ENCODE measurements at places on chromosomes 6 and 20. TPM values are rescaled to one million over a fixed set of nuclear protein-coding genes. Genes with fewer than 3 reads are reported as not detected.

DNA sequence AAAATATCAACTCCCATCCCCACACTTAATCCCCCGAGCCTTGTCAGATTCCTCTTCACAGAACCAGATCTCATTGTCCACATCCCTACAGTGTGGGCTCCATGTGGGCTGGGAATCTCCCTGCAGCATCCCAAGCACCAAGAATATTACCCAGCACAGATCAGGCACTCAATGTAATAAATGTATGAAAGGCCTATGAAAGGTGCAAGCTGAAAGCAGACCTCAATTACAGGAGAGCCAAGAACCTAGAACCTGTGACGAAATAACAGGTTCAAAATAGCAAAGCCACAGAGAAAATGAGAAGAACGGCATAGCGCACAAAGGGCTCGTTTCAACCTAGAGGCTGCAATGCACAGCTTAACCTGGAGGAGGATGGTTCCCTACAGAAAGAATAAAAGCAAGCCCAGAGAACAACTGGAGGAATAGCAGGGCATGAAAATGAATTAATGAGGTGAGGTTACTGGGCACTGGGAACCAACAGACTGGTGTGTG is 3.1 kb downstream of the SLC23A2 start:
- DNase-seq, result no peak

- no peak for DNase-seq
These were observed 51.4 kb upstream of the LGSN start for GRCh38 chr6:63371104-63371715.

GRCh38 chr20:38543014-38543906 is 37.7 kb upstream of the ADIG start:
- DNase-seq, result no peak

DNA sequence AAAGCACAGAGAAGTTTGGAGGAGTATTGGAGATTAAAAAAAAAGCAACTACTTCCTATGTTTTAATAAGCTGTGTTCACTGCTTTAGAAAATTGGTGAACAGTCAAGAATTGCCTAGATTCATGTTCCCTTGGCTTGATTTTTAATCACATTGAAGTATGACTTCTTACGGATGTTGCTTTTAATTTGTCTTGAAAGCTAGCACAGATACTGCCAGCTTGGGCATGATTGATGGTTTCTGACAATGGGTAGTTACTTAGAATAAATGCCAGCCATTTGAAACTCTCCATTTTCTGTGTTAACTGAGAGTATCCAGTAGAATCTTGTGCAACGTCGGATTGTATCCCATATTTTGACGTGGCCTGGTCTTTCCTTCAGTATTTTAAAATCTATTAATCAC is 178.0 kb downstream of the DTNBP1 start:
- no peak for DNase-seq

- DNase-seq, result no peak
These were observed 1514.8 kb upstream of the DEFB115 start for GRCh38 chr20:29742699-29743100.

DNA sequence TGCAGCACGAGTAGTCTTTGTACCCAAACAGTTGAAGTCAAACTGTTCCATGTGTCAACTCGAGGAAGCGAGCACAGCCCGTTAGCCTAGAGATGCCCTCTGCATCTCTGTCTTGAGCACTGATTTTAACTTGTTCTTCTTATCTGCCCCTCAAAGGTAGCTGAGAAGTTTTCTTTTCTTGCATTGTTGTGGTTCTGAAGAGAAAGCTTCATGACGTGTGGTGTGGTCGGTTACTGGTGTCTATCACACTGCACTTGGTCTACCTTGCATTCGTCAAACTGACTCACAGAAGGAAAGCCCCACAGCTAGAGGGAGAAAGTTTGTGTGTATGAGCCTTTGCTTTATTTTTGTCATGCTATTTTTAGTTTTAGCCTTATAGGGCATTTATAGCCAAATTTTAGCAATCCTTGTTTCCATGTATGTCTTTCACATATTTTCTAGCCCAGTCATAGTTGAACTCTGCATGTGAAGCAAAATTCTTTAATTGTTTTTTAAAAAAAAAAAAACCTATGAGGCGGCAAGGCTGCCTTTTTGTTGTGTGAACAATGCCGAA is 115.1 kb downstream of the JAG1 start:
- no peak for DNase-seq

GRCh38 chr6:4655196-4656025 is 120.8 kb upstream of the CDYL start:
- DNase-seq, result no peak

DNA sequence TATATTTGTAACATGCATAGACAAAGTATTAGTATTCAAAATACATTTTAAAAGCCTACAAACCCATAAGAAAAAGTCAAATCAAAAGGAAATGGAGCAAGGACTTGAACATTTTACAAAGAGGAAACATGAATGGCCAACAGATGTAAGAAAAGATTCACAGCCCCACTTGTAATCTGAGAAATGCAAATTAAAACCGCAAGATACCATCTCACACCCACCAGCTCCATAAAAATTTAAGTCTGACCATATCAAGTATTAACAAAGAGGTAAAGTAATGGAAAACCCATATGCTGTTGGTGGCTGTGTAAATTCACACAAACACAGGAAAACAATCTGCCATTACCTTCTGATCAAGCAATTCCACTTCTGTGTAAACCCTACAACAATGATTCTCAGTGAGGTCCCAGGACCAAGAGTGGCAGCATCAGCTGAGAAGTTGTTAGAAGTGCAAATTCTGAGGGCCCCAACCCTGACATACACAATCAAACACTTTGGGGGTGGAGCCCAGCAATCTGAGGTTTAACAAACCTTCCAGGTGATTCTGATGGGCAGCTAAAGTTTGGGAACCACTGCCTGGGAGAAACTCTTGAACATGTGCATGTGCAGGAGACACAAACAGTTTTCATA is 30.9 kb downstream of the BCL2L1 start:
- no peak for DNase-seq

GRCh38 chr20:47311967-47312681 is 44.4 kb downstream of the ZMYND8 start:
- DNase-seq, result no peak

DNA sequence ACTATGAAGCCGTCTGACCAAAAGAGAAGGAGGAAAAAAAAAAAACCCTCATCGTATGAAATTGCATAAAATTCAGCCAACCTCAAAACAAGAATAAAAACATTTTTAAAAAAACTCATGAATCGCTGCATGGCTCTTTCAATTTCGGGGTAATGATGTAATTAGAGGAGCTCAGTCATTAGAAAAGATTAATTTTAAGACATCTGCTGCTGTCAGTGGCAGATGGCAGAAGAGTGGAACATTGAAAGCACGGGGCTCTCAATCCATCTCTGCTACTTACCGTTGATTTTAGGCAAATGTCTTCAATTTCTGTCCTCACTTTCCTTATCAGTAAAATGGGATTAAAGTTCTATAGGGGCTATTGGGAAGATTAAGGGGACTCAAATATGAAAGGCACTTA is 79.1 kb downstream of the EYA2 start:
- DNase-seq, result no peak

- no peak for DNase-seq
These were observed 26.2 kb downstream of the PLN start for GRCh38 chr6:118574051-118574865.

- no peak for DNase-seq
These were observed 23.6 kb upstream of the ANKRD60 start for GRCh38 chr20:58251979-58252591.

DNA sequence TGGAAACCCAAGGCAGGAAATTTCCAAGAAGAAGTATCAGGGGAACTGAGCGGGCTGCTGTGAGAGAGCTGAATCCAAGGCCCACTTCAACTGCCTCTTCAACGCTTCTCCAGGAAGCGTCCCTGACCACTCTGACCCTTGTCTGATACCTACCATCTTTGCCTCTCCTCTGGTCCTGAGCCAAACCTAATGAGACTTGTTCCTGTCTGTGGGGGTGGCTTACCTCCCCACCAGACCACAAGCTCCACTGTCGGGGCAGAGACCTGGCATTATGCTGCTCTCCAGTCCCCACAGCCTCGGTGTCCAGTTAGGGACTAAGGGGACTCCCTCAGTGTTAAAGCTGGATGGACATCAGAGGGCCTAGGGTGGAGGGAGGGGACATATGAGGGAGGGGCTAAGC is 49.7 kb downstream of the LRFN2 start:
- DNase-seq, result no peak

GRCh38 chr6:16363749-16364148 is 125.4 kb downstream of the GMPR start:
- no peak for DNase-seq

GRCh38 chr6:52551483-52552277 is 25.2 kb downstream of the TRAM2 start:
- peak; percentile 26 for DNase-seq

DNA sequence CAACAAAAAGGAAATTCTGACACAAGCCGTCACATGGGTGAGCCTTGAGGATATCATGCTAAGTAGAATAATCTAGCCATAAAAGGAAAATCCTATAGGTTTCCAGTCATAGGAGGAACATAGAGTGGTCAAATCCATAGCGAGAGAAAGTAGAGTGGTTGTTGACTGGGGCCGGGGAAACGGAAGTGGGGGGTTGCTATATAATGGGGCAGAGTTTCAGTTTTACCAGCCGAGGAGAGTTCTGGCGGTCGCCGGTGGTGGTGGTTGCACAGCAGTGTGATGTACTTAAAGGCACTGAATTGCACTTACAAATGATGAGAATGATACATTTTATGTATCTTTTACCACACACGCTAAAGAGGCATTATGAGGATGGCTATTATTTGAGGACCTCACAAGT is 4.9 kb downstream of the GPR31 start:
- no peak for DNase-seq

TFAP2C gene
- 4.0 TPM for total RNA-seq

CNR1 gene
- 8.4 TPM for total RNA-seq

HLA-DPA1 gene
- total RNA-seq, result 1.8 TPM

DNAH8 gene
- total RNA-seq, result 0.39 TPM

ALDH8A1 gene
- 1.2 TPM for total RNA-seq

SLA2 gene
- 0.16 TPM for total RNA-seq

SNAI1 gene
- total RNA-seq, result 12.9 TPM

EBF4 gene
- 23.2 TPM for total RNA-seq

OR2H1 gene
- not detected for total RNA-seq

PLA2G7 gene
- 0.26 TPM for total RNA-seq

SASH1 gene
- 88.0 TPM for total RNA-seq

FHL5 gene
- not detected for total RNA-seq

ZBTB12 gene
- 60.8 TPM for total RNA-seq

All from neural crest cell (in vitro differentiated cells).